ENCODE measurements at places on chromosomes 16 and 17. TPM values are rescaled to one million over a fixed set of nuclear protein-coding genes. Genes with fewer than 3 reads are reported as not detected.

The NLK gene
- total RNA-seq = 20.3 TPM

The PRSS36 gene
- total RNA-seq = 2.5 TPM

The PTX4 gene
- not detected for total RNA-seq

The CHST4 gene
- not detected for total RNA-seq

The SLC6A2 gene
- not detected for total RNA-seq

The TP53TG3F gene
- total RNA-seq = not detected

The DHRS7C gene
- total RNA-seq = not detected

The TMEM92 gene
- total RNA-seq = 1.2 TPM

The MAP3K3 gene
- total RNA-seq = 28.3 TPM

The ARL5C gene
- total RNA-seq = not detected

The CDRT4 gene
- 0.87 TPM for total RNA-seq

The NOB1 gene
- 38.5 TPM for total RNA-seq

The COG8 gene
- total RNA-seq = 35.3 TPM

The AIPL1 gene
- not detected for total RNA-seq

The ZNF423 gene
- total RNA-seq = 1.2 TPM

The CCL8 gene
- not detected for total RNA-seq

The IGSF6 gene
- not detected for total RNA-seq

The KCNJ18 gene
- total RNA-seq = not detected

The SHCBP1 gene
- 5.3 TPM for total RNA-seq

The WDR90 gene
- total RNA-seq = 15.4 TPM

The MPV17L gene
- total RNA-seq = not detected

The IRX3 gene
- 0.39 TPM for total RNA-seq

The TEX14 gene
- under 0.01 TPM for total RNA-seq

The DYNLRB2 gene
- total RNA-seq = 2.0 TPM

The MEIOC gene
- total RNA-seq = 0.11 TPM

The TNFRSF17 gene
- not detected for total RNA-seq

The LPO gene
- not detected for total RNA-seq

The TLCD2 gene
- 2.9 TPM for total RNA-seq

The SMG6 gene
- 32.6 TPM for total RNA-seq

The CIBAR2 gene
- not detected for total RNA-seq

The MYOCD gene
- total RNA-seq = 5.1 TPM

The LRRC3C gene
- not detected for total RNA-seq

The CDH8 gene
- total RNA-seq = not detected

The ABCA9 gene
- not detected for total RNA-seq

The ST6GALNAC2 gene
- total RNA-seq = 20.8 TPM

The ZSCAN32 gene
- 11.1 TPM for total RNA-seq

The TBC1D3B gene
- total RNA-seq = 1.2 TPM

The CHP2 gene
- total RNA-seq = not detected

The TP53TG3B gene
- total RNA-seq = not detected

The STAC2 gene
- not detected for total RNA-seq

The MARVELD3 gene
- total RNA-seq = 6.6 TPM

The TRPV3 gene
- total RNA-seq = 15.7 TPM

The COG4 gene
- 67.5 TPM for total RNA-seq

The LITAFD gene
- total RNA-seq = not detected

The SMG1 gene
- 55.1 TPM for total RNA-seq

The CCDC78 gene
- 5.5 TPM for total RNA-seq

The ITGB4 gene
- 30.2 TPM for total RNA-seq

All from placental epithelial cell (primary cell).